ENCODE measurements at places on chromosomes 16 and 17.

- DNase-seq = peak; percentile 38
Measured at GRCh38 chr16:69150146-69150865, 17.9 kb downstream of the UTP4 start.

- no peak for DNase-seq
Measured at GRCh38 chr17:63859257-63859656, 14.2 kb downstream of the CSH2 start.

DNA sequence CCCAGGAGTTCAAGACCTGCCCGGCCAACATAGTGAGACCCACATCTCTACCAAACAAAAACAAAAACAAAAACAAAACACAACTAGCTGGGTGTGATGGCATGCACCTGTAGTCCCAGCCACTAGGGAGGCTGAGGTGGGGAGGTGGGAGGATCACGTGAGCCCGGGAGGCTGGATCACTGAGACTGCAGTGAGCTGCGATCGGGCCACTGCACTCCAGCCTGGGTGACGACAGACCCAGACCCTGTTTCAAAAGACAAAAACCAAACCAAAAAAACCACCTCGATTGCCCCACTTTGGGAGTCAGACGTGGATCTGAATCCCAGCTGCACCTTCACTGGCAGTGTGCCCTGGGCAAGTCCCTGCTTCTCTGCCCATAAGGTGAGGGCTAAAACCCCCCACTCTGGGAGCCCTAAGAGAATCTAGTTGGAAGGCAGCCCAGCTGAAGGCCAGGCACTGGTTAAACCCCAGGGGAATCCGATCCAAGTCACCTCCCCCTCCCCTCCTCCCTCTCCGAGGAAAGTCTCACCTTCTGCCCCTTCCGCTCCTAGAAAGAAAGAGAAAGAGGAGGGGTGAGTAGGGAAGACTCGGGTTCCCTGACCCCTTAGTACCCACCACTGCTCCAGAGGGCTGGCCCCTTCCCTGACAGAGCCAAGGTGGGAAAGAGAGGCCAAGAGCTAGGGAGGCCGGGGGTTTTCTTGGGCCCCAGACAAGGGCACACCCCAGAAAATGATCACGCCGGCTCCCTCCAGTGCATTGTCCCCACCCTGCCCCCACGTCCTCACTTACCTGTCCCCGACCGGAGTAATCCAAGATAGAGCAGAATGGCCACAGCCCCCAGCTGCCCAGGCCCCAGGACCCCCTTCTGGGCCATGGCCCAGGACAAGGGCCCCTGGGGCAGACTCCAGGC lies 647 bp downstream of the PRSS8 start:
- no peak for DNase-seq

- DNase-seq = no peak
Measured at GRCh38 chr16:1343428-1344242, 8.0 kb downstream of the TSR3 start.

- DNase-seq = no peak
Measured at GRCh38 chr17:76688165-76688622, 22.6 kb downstream of the MXRA7 start.

DNA sequence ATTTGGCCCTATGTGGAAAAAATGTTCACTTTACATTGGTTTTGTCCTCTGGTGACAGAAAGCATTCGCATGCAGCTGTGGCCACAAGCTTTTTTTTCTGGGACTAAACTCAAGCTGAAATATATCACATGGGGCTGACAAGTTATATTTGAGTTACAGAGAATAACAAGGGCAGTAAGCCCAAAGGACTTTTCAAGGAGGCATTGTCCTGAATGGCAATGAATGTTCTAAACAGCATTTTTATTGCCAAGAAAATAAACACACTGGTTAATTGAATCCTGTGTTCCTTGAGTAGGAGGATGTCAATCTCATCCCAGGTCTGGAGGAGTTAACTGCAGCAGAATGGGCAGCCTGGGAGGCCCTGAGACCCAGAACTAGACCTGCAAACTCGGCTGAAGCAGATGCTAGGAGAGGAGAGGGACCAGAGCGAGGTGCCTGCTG lies 114.5 kb downstream of the COPRS start:
- no peak for DNase-seq

GRCh38 chr17:38533866-38534497 lies 71.8 kb downstream of the SRCIN1 start:
- DNase-seq = no peak

GRCh38 chr17:44928950-44929720 lies 13.8 kb upstream of the GFAP start:
- no peak for DNase-seq

- DNase-seq = no peak
Measured at GRCh38 chr17:48239603-48239995, 132.0 kb downstream of the SNX11 start.

DNA sequence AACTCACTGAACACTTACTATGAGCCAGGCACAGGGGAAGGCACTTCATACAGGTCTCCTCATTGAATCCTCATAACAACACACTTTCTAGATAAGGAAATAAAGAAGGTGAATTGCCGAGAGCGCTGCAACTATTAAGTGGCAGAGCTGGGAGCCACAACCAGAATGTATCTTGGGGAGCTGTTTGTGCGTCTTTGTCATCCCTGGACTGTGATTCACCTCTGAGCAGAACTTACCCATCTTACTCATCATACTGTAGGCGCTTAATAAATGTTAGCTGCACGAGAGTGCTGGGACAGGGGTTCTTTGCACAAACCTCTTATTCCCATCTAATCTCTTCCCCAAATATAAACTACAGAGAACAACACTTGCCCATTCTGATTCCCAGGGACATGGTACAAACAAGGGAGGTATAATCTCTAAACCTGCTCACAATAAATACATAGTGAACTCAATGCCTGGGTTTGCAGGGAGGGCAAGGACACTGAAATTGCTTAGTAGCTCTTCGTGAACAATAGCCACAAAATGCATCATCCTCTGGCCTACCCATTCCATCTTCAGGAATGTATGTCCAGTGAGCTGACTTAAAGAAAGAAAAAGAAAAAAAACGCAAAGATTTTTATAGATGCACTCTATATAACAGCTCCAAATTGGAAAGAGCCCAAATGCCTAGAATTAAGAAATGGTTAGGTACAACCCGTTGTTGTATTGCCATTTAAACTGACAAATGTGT lies 43.0 kb downstream of the MYO18A start:
- no peak for DNase-seq

DNA sequence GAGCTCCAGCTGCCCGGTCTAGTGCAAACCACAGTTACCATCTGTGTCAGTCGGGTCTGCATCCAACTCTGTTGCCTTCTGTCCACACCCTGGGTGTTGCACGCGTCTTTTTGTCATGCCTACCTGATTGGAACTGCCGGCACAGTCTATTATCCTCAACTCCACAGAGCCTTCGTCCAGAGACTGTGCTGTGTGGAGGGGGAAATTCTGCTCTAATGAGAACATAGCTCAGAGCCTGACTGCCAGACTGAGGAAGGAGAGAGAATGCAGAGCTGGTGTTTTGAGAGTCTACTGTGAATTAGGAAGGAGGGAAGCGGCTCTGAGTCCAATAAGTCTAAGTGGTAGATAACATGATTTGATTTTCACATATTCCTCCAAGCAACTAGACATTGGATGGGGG lies 68.3 kb upstream of the GPR139 start:
- DNase-seq = no peak

GRCh38 chr17:57927048-57927723 lies 28.0 kb downstream of the CUEDC1 start:
- no peak for DNase-seq

DNA sequence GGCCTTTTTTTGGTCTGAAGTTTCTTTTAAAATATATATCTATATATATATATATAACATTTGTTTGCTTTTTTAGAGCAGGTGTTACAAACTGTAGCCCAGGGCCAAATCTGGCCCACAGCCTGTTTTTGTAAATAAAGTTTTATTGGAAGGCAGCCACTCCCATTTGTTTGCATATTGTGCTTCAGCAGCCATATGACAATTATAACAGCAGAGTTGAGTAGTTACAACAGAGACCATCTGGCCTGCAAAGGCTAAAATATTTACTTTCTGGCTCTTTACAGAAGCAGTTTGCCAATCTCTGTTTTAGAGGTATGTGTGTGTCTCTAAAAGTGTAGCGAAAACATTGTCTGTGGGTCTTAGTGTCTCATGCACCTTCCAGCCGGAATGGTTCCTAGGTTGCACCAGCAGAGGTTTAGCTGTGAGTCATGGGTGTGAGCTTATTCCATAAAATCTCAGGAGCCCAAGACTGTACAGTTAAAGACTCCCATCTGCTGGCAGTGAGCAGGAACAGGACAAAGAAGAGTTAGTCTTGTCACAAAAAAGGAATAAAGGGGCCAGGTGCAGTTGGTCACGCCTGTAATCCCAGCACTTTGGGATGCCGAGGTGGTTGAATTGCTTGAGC lies 23.8 kb downstream of the LCMT1 start:
- no peak for DNase-seq
